A172 (cell line): ENCODE measurements at places on chromosomes 6 and 20.

GRCh38 chr6:54874349-54875048, 27.9 kb downstream of the FAM83B start:
- no peak for DNase-seq

DNA sequence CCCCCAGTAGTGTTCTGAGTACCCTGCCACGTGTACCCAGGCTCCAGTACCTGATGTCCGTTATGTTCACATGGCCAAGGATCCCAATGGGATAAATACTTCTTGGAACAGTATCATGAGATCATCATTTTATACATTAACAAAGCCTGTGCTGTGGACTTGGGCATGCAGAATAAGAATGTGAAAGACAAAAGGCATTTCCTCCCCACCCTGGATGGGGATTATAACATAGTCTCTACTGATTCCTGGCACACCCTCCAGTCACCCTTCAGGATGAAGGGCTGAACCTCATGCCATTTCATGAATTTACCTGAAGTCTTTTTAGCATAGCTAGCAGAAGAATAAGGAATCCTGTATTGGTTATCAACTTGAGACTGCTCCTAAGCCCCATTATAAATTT, 2.8 kb downstream of the TNFRSF21 start:
- no peak for DNase-seq

DNA sequence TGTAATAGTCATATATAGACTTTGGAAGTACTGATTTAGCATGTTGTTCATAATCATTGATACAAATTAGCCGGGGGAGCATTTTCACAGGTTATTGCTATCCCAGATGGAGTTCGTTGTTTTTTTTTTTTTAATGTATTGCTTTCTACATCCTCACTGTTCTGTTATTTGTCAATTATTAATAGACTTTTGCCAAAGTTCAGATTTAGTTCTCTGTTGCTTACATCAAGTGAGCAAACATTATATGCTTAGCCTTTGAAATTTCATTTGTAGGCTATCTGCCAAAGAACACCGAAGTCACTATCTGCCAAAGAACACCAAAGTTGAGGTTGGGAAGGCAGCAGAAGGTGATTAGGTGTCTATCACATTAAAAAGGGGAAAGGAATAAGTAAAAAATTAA, at the start of gene HAO1:
Gene HAO1 (minus strand): TSS at position 118 of the 400 bp plus-strand sequence. CDS start 36 bp downstream, at position 82.
- DNase-seq: no peak

DNA sequence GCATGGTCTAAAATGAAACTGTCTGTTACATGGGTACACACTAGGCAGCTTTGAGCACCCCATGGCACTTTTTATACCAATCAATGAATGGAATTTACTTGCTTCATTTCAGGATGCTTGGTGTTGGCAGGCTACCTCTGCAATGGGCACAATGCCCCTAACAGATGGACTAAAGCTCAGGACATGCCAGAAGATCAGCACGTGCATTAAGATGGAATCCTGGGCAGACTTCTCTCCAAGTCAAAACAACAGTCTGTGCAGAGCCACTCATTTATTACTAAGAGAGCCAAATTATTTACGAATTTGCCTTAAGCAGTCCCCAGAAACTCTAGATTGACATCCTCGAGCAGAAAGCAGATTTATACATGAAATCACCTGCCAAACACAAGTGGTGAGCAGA, 55.8 kb upstream of the SCML4 start:
- no peak for DNase-seq

- peak; percentile 87 for DNase-seq
These were observed 26.8 kb downstream of the C6orf89 start for GRCh38 chr6:36912586-36912985.
